ENCODE measurements at places on chromosomes 5 and 9.

DNA sequence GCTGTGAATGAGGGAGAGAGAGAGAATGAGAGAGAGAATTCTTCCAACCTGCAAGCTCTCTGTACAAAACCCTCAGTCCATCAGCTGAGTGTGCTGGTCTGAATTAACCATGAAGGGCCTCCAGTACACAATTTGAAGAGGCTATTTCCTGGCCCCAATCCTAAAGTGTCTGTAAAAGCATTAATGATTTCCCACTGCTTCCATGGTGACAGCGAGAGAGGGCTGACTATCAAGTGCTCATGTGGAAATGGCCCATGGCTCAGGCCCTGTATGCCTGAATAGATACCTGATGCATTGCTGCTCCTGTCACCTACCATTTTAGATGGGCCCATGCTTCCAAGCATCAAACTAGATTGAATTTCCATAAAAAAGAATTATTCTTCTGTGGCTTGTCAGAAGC is 592.4 kb downstream of the KIF4B start:
- no peak for DNase-seq

GRCh38 chr5:158999339-158999738 is 100.4 kb downstream of the EBF1 start:
- no peak for DNase-seq

DNA sequence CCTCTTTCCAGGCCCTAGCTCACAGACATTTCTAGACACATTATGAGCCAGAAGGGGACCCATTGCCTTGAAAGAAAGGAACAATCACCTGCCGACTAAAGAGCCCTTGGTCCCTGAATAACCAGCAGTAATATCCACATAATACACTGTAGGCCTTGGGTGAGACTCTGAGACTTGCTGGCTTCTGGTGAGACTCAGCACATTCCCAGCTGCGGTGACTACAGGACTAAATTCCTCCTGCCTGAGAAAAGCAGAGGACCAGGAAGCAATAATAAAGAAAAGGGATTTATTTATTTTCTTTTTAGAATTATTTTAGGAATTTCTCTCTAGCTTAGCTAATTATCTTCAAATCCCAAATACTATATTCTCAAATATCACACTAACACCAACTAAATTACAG is 87.8 kb upstream of the RGS7BP start:
- no peak for DNase-seq

GRCh38 chr5:167587772-167588437 is 703.5 kb upstream of the WWC1 start:
- DNase-seq = no peak

DNA sequence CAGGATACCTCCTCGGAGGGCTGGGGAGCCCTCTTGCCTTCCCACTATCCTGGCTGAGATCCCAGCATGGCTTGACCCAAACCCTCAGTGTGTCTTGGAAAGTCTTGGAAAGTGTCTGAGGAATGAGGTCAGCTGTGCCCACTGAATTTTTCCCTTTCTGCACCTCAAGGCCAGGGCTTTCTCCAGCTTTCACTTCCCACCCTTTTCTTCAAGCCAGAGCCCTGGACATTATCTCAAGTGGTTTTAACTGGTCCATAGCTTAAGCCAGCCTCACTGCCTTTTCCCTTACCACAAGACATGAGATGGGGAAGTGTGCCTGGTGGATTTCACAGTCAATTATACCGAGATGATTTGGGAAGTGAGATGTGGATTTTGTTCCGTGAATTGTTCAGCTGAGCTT is 35.7 kb upstream of the LHX2 start:
- no peak for DNase-seq

GRCh38 chr9:78666818-78667414 is 370.0 kb downstream of the PSAT1 start:
- DNase-seq = no peak

DNA sequence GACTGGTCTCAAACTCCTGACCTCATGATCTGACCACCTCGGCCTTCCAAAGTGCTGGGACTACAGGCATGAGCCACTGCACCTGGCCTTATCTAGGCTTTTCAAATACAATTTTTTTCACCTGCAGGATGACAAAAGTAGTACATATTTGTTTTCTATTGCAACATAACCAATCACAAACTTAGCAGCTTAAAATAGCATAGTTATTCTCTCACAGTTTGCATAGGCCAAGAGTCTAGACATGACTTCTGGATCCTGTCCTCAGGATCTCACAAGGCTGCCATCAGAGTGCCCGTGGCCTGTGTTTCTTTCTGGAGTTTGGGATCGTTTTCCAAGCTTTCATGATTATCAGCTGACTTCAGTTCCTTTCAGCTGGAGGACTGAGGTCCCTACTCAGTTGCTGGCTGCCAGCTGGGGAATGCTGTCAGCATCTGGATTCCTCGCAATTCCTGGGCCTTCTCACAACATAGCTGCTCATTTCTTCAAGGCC is 348.9 kb downstream of the ARHGEF28 start:
- DNase-seq = no peak

GRCh38 chr5:137733006-137733405 is 2.9 kb downstream of the KLHL3 start:
- DNase-seq = no peak

DNA sequence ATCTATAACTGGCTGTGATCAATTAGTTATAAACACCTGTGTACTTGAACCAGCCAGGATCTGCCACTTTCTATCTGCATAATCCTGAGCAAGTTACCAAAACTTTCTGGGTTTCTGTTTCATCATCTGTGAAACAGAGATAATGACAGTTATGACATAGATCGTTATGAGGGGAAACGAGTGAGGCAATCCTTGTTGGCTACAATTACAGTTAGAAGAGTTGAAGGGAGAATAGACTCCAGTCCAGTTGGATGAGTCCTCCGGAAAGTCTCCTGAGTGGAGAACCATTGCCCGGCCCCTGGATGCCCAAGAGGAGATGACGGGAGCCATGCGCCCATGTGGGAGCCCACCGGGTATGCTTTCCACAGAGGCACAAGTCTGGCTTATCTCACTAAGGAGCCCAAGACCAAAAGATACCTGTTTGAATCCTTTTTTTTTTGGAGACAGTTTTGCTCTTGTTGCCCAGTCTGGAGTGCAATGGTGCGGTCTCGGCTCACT is 4.5 kb downstream of the PDE6A start:
- DNase-seq = no peak

DNA sequence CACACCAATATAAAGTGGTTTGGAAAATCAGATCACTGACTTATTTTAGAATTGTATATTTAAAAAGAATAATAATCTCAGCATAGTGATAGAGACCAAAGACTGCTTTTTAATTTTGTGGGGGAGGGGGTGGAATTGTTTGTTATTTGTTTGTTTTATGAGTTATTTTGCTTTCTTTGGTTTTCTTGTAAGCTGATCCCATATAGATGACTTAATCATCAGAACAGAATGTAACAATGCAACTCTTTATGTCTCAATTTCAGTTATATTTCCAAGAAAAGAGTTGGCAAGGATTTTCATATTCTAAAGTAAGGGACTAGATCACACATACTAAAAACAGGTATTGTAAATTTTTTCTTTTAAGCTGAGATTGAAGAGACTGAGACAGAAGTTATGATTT is 984.9 kb downstream of the TLE4 start:
- no peak for DNase-seq

DNA sequence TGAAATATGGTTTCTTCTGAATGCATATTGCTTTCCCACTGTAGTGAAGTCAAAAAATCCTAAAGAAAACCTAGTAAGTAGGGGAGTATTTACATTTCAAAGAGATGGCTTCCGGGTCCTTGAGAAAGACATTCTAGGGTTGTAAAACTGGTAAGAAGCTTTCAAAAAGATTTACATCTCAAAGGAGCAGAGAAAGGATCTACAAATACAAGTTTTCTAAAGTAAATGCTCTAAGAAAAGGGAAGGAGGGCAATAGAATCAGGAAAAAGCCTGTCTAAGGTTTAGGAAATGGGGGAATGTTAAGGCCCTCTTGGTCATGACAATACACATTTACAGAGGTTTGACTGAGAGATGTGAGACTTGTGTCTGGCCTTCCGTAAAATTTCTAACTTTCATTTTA is 16.7 kb upstream of the TRPC7 start:
- DNase-seq = no peak

- DNase-seq = no peak
Observed at GRCh38 chr5:177536386-177536785, 18.0 kb downstream of the FAM193B start.

- DNase-seq = no peak
Observed at GRCh38 chr5:160237571-160238093, 8.3 kb downstream of the FABP6 start.

GRCh38 chr9:117704597-117704996 is 394 bp downstream of the TLR4 start:
- no peak for DNase-seq

DNA sequence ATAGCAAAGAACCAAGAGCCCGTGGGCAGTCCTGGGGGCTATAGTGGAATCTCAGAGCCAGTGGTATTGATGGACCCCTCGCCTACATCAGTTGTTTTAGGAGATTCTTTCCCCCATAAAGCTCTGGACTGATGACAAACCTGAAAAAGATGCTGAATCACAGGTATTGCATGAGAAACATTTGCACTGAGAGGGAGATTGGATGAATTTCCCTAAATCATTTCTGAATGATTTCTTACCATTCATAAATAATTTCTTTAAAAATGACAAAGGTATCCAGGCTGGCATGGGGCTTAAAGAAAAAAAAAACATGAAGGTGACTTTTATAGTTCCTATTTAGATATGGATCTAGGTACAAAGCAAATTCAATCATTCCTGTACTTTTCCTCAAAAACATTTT is 54.0 kb upstream of the SLIT3 start:
- DNase-seq = no peak

DNA sequence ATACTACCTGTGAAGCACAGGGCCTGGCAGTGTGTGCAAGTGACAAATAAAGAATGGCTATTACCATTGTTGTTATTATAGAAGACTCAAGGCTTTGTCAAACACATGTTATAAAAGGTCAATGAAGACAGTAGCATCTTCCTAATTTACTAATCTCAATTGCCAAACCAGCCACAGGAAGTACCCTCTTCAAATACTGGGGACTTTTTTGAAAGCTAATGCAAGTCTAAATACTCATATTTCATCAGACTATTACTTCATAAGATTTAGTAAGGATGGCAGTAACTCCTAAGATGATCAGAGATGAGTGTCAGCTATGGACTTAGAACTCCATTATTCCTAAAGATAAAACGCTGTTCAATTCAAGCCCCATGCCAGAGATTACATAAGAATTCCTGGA is 43.0 kb downstream of the GNAQ start:
- no peak for DNase-seq

DNA sequence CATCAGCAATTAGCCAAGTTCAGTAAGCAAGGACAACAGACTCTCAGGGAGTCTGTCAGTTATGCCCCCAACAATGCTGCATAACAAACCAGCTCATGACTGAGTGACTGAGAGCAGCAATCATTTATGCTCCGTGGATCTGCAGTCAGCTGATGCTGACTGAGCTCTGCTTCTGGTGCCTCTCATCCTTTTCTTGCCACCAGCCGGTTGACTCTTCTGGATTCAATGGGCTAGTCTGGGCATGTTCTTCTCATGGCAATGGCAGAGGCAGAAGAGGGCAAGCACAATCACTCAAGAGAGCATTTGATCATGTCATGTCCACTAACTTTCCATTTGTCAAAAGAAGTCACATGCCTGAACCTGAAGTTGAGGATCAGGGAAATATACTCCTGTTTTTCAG is 157.0 kb upstream of the NTRK2 start:
- DNase-seq = no peak

- no peak for DNase-seq
Observed at GRCh38 chr9:84970432-84970831, 300.9 kb downstream of the NTRK2 start.

All from activated B cell treated with CpG ODN at 0.5 μM for 24 hours (primary cell).